ENCODE measurements at places on chromosomes 3 and 15. TPM values are rescaled to one million over a fixed set of nuclear protein-coding genes. Genes with fewer than 3 reads are reported as not detected.

KLF15 gene
- 8.7 TPM for total RNA-seq

BOC gene
- total RNA-seq = not detected

PPM1L gene
- under 0.01 TPM for total RNA-seq

GPR171 gene
- total RNA-seq = not detected

DNA sequence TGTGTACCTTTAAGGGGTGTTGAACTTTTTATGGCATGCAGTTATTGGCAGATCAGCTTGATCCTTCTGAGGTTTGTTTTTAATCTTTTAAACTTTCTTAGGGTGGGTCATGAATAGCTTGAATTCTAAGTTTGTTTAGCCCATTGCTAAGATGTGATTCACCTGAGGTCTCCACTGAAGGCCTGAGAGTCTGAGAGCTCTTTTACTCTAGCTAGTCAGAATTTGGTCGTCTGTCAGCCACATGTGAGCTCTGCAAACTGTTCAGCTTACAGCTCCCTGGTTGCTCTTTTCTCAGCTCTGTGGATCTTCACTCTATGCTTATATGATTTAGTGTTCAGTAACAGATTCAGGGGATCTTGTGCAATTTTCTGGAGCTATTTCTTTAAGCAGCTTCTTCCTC is 161.3 kb downstream of the ABHD5 start:
- no peak for DNase-seq

DNA sequence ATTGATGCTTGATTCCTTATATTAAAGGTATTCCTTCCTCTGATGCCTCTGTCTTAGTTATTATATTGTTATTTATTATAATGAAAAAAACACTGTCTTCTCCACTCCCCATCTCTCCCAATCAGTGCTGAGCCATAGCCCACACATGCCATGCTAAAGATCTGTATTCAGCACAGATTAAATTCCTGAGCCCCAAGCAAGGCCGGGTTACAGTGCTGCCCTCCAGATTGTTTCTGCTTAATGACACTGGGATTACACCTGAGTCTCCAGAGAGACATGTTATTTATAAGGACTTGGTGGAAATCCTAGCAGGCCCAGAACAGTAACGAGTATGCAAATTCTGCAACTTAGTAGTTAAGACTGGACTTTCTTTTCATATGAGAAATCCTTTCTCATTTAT is 305.9 kb upstream of the UMPS start:
- DNase-seq = no peak

GRCh38 chr3:60754617-60755016 is 496.6 kb downstream of the FHIT start:
- DNase-seq = no peak

- no peak for DNase-seq
Observed at GRCh38 chr3:79183496-79183895, 584.3 kb downstream of the ROBO1 start.

All from G401 (cell line).